ENCODE measurements at places on chromosomes 2 and 18.
A peak's percentile ranks its signal among the peaks of the same experiment; 100 is the strongest.

DNA sequence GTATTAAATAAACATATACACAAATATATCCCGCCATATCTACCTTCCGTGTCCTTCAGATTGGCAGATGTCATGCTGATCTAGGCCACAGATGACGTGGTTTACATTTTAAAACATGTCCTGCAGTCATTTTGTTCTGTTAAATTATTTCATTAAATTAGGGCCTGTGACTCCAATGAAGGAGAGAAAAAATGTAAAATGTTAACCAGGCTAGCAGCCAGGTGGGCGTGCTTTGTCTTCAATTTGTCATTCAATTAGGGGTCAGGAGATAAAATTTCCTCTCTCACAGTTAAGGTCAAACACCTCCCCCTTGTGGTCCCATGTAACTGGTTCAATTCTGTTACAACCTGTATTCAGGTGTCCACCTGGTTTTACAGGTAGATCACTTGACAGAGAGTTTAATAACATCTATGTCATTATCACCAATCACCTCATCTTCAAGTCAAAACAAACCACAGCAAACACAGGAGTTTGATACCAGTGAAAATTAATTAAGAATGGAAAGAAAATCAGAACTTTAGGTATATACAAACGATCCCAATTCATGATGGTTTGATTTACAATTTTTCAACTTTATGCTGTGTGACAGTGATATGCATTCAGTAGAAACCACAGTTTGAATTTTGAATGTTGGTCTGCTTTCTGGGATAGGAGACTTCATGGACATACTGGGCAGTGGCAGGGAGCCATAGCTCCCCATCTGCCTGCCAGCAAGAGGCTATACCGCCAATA, 339.4 kb downstream of the CMPK2 start:
- DNase-seq: no peak

- no peak for DNase-seq
Measured at GRCh38 chr18:13482618-13482945, 243.8 kb downstream of the FAM210A start.

DNA sequence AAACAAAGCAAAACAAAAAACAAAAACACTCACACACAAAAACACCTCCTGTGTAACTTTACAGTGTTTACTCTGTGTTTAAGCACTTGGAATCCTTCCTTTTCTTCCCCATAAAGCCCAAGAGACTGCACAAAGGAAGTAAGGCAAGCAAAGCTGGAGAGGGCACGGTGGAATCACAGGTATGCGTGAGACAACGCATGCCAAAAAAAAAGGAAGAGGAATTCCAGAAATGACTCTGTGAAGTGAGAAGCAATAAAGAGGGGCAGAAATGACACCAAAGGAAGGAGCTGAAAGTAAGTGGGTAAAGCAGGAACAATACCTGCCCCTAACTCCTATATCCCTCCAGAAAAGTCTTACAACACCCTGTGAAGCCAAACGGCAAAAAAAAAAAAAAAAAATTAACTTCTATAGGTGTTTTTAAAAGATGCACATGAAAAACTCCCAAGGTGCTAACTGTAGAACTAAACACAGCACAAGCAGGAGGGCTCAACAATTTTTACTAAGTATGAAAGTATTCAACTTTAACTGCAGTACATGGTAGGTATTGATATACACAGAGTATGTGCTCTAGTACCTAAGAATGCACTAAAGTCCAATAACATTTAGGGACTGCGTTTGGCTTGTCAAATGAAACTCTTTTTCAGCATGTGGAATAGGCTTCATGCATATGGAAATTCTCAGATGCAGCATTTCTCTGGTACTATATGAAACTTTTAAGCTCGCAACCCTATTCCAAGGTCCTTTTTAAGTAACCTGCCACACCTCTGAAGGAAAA, 9.1 kb downstream of the RND3 start:
- no peak for DNase-seq

GRCh38 chr2:74876081-74876886, 42.4 kb downstream of the HK2 start:
- DNase-seq: peak; percentile 68

DNA sequence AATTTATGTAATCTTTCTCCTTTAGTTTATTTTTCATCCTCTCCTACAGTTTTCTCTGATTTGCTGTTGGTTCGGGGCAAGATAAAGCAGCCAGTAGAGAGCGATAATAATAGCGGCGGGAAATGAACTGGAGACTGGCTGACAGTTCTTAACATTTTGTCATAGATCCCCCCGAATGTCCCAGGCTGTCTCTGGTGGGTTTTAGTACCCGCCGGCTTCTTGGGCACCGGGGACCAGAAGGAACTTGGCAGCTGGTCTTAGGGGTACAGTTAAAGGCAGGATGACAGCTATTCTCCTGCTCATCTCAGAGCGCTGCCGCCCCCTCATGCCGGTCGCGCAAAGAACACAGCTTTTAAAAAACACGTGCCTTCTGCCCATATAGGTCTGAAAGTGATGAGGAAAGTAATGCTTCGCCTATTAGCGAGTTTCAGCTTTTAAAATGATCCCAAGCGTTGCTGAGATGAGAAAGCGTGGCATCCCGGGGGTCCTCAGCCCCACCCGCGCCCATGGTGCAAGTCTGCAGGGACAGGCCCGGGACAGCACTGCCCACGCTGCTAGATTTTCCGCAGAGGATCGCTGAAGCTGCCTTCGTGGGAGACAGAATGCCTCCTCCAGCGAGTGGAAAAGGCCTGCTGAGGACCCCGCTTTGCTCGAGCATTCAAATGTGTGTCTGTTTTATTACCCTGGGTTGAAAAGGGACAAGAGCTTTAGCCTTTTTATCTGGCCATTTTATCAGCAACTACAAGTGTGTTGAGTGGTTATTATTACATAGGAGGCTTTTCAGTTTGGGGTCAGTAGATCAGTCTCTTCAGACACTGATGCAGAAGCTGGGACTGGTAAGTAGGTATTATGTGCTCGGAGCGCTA, 3.8 kb downstream of the ONECUT2 start:
- DNase-seq: no peak

DNA sequence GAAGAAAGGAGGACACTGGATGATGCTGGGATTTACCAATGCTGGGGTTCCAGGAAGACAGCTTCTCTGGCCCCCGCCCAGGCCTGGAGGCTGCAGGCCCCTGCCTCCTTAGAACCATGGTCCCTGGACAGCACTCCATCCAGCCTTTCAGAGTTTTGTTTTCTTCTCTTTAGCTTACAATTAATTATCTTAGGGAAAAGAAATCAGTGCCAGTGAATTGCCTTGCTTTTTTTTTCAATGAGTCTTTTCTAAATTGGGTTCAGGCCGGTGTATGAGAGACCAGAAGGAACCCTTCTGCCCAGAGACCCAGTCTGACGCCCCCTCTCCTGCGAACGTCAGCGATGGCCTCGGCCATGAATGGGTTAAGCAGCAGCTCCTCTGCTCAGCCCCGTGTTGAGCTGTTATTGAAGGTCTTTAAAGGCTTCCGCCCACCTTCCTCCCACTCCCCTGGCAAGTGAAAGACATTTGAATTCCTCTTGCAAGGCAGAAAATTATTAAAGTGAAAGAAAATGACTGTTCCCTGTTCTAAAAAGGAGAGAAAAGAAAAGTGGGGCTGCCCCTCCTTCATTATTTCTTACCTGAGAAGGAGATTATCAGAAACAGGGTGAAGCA, 65.7 kb upstream of the CHMP1B start:
- no peak for DNase-seq

GRCh38 chr2:161956738-161957137, 117.3 kb downstream of the DPP4 start:
- DNase-seq: peak; percentile 45

GRCh38 chr2:200279857-200280256, 26.6 kb upstream of the SPATS2L start:
- DNase-seq: no peak

GRCh38 chr2:231604101-231604684, 11.5 kb downstream of the TEX44 start:
- no peak for DNase-seq

DNA sequence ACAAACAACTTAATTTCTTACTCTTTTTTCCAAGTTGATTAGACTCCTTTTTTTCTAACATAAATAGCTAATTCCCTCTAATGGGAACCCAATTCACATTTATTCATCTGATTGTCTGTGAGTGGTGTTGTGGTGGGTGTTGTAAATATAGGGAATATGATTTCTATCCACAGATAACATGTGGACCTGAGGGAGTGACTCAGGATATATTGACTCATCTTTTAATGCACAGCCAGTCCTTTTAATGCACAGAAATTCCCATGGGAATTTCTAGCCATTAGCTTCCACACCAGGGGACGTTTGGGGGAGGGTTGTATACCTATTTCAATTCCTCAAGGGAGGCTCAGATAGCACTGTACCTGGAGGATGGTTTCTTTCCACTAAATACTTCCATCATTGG, 1339.6 kb upstream of the LRRTM1 start:
- DNase-seq: no peak

- no peak for DNase-seq
Measured at GRCh38 chr2:30341500-30342267, 105.4 kb upstream of the LCLAT1 start.
